ENCODE measurements at places on chromosomes 11 and 22. TPM values are rescaled to one million over a fixed set of nuclear protein-coding genes. Genes with fewer than 3 reads are reported as not detected.

- DNase-seq = peak; percentile 76
These were observed 17.6 kb upstream of the ASCC2 start for GRCh38 chr22:29855611-29856181.

DNA sequence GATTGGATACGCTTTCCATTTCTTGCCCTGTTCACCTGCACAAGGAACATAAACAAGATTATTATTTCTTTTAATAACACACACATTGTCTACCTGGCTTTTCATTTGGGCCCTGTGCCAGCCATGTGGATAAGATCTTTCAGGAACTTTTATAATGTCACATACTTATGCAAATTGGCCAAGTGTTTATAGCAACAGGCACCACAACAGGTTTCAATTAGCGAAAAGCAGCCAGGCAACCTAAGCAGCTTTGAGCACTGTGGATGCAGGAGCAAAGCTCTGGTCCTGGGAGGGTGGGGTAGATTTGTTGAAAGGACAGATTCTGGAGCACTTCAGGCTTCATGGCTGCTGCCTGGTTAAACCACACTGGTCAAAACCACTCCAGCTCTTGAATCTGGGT lies 217.4 kb downstream of the BARX2 start:
- no peak for DNase-seq

GRCh38 chr11:98107736-98108135 lies 913.0 kb upstream of the CNTN5 start:
- DNase-seq = peak; percentile 25

DNA sequence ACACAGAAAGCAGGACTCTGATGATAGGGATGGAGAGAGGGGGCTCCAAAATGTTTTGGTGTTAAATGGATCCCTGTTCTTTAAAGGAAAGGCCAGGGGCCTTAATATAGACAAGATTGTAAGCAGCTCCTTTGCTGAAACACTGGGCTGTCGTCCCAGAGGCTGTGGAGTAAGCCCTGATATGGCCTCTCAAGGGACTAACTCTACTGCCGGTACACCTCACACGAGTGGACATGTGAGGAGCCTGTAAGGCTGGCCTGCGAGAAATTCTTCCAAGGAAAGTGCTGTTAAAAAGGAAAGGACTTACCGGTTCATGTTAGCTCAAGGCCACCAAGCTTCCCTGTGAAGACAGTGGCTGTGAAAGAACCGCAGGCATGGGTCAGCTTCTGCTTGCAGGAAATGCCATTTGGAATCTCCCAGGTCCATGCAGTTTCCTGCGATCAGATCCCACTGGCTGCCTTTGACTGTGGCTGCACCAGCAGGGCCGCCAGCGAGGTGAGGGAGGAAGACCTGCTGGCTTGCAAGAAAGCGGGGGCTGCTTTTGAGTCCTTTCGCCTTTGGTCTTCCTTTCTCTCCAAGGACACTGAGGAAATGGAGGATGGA lies 106.6 kb downstream of the PRR5L start:
- no peak for DNase-seq

DNA sequence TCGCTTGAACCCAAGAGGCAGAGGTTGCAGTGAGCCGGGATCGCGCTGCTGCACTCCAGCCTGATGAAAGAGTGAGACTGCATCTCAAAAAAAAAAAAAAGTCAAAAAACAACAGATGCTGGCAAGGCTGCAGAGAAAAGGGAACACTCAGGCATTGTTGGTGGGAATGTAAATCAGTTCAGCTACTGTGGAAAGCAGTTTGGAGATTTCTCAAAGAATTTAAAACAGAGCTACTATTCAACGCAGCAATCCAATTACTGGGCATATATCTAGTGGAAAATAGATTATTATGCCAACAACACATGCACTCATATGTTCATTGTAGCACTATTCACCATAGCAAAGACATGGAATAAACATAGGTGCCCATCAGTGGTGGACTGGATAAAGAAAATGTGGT lies 89.7 kb downstream of the EFCAB6 start:
- no peak for DNase-seq

DNA sequence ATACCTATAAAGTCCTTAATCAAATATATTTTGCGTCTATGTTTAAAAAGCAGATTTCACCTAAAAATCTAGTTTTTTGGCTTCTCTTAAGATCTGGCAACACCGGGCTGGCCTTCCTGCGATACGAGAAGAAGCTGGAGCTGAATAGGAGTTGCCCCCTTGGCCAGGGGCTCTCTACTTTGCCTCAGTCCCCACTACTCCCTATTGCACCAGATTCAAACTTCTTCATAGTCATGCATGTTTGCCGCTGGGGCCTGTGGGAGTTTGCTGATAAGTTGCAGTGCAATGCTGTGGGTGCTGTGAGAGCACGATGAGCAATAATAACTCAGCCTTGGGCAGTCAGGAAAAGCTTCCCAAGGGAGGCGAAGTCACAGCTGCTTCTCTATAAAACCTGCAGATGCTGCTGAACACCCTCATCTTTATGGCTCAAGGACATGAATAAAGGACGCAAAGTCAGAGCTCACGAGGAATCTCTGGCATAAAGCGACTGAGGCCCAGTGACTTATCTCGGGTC lies 15.2 kb upstream of the EIF3D start:
- no peak for DNase-seq

DNA sequence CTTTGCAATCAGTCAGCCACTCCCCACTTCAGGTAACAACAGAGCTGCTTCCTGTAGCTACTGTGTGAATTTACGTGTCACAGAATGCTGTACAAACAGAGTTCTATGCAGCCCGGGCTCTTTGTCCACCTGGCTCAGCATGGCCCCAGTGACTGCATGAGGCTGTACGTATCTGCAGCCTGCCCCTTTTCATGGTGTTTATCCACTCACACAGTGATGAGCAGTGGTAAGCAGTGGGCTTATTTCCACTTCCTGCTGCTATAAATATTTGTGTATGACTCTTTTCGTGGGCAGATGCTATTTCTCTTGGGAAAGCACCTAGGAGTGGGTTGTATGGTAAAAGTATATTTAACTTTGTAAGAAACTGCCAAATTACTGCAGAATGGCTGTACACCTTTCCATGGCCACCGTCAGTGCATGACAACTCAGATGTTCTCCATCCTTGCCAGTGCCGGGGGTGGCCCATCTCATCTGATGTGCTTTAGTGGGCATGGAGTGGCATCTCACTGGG lies 43.3 kb downstream of the MYEOV start:
- DNase-seq = no peak

Gene NLRX1
- 47.0 TPM for total RNA-seq

Gene TTC36
- 0.55 TPM for total RNA-seq

Gene RBM14
- total RNA-seq = 32.5 TPM

All from heart left ventricle (tissue), 16 donors.